Eye (tissue), 1 donor: ENCODE measurements at places on chromosomes 7 and 10.

DNA sequence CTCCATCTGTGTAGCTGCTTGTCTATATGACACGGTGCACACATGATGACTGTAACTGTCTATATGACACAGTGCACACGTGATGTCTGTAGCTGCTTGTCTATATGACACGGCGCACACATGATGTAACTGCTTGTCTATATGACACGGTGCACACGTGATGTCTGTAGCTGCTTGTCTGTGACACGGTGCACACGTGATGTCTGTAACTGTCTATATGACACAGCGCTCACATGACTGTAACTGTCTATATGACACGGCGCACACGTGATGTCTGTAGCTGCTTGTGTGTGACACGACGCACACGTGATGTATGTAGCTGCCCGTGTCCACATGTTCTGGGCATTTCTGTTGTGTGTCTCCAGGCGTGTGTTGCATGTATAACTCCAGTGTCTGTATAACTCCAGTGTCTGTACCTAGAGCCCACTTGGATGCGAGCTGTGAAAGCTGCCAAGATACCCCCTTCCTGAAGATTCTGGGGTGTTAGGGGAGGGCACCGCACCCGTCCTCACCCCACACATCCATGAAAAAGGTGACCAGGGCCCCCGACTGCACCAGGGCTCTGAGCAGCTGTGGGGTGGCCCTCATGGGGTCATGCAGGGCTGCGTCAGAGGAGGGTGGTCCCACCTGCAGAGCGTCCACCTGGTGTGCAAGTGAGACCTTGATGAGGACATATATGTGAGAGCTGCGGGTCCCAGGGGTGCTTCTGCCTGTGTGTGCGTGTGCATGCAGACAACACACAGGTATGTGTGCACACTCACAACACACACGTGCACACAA lies 137.9 kb downstream of the ELFN1 start:
- DNase-seq = no peak

DNA sequence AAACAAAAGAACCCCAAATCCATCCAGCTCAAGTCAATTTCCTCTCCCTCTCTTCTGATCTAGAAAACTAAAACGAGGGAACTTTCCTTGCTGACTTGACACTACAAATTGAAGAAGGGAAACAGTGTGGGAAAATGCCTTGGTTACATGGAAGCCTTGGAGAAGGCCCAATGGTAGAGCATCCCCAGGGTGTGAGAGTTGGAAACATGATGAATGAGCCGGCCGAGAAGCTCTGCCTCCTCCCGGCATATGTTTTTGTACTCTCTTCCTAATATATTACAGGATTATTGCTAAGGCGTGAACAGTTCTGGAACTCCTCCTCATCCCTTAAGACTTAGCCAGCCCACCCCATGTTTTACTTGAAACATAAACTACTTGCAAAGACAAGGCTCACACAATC lies 618.2 kb upstream of the MGMT start:
- DNase-seq = peak; percentile 71

- DNase-seq = peak; percentile 43
Observed at GRCh38 chr7:88789480-88790064, 6.0 kb downstream of the TEX47 start.

- DNase-seq = peak; percentile 88
Observed at GRCh38 chr7:114622221-114622620, 207.6 kb downstream of the FOXP2 start.

DNA sequence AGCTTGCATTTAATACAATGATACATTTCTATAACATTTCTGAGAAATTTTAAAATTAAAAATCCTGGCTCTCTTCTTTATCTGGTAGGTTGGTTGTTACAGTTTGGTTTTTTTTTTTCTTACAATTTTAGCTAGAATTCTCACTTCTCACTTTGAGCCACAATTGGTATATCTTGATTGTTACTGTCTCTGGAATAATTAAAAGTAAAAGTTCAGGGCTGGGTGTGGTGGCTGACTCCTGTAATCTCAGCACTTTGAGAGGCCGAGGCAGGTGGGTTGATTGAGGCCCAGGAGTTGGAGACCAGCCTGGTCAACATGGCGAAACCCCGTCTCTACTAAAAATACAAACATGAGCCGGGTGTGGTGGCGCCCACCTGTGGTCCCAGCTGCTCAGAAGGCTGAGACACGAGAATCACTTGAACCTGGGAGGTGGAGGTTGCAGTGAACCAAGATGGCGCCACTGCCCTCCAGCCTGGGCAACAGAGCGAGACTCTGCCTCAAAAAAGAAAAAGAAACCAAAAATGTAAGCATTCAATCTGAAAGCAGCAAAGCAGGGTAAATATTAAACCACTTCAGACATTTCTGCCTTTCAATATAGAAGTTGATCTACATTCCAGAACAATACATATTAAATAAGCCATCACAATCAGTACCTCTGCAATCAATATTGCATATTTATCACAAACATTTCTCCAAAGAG lies 88.6 kb upstream of the PFKP start:
- no peak for DNase-seq

DNA sequence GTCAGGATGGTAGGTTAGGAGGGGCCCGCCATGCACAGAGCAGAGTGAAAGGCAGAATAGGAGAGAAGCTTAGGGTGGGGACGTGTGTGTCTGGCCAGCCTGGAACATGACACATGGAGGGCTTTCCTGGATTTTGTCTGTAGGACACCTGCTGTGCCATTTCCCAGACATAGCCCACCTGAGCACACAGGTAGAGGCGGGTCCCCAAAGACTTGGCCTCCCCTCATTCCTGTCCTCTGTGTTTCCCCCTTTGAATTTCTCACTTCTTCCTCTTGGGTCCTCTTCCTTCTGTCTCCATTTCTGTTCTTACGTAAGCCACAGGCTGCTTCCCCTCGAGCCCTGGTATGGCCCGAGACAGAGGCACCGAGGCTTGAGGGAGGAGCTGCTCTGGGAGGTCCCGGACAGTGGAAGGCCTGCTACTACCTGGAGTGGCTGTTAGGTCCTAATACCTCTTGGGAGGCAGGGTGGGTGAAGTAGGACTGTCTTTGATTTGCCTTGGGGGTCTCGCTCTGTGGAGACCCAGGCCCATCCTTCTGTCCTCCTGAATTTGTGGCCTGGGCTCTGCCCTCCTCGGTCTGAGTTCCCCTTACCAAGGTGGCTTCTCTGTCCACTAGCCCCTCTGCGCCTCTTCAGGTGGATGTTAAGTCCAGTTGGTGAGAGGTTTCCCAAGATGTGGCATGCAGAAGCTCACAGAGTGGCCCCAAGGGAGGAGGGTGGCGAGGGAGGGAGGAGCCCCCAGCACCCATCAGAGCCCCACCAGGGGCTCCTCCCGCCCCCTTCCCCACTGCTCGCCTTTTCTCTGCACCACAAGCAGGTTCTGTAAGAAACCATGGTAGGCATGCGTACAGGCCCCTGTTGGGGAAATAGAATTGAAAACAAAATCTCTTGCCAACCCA lies 5.5 kb downstream of the ZNF775 start:
- peak; percentile 53 for DNase-seq

- DNase-seq = peak; percentile 54
Observed at GRCh38 chr7:9981742-9982349, 991.8 kb upstream of the PHF14 start.

- no peak for DNase-seq
Observed at GRCh38 chr7:65827366-65827765, 45.5 kb upstream of the VKORC1L1 start.

DNA sequence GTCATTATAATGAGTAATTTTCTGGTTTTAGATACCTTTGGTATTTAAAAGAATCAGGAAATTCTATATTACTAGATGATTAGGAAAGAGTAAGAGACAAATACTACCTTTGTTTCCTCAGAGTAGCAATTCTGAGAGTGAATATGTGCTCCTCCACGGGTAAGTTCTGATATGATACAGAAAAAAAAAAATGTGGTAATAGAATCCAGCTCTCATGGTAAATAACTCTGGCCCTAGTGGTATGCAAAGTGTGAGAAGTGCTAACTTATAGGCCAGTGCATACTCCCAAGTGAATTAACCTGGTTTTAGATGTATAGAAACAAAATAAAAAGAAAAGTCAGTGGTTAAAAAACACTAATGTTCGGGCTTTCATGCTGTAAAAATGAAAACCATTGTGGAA lies 512.6 kb upstream of the SEMA3D start:
- DNase-seq = no peak

GRCh38 chr7:26155531-26156375 lies 3.8 kb downstream of the NFE2L3 start:
- DNase-seq = no peak

DNA sequence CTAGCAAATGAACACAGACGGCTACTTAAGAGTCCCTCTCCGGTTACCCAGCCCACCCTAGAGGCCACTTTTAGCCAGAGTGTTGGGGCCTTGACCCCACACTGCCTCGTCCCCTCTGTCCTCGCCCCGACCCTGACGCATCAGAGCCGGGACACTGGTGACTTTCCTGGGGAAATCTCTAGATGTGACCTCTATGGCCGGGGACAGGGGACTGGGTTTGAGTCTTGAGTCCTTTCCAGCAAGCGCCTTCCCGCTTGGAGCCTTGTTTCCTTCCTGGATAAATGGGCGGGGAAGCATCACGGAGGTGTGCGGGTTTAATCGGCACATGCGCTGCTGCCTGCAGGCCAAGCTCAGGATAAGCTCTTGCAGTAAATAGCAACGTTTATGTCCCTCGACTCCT lies 40.7 kb downstream of the NPTX2 start:
- no peak for DNase-seq

DNA sequence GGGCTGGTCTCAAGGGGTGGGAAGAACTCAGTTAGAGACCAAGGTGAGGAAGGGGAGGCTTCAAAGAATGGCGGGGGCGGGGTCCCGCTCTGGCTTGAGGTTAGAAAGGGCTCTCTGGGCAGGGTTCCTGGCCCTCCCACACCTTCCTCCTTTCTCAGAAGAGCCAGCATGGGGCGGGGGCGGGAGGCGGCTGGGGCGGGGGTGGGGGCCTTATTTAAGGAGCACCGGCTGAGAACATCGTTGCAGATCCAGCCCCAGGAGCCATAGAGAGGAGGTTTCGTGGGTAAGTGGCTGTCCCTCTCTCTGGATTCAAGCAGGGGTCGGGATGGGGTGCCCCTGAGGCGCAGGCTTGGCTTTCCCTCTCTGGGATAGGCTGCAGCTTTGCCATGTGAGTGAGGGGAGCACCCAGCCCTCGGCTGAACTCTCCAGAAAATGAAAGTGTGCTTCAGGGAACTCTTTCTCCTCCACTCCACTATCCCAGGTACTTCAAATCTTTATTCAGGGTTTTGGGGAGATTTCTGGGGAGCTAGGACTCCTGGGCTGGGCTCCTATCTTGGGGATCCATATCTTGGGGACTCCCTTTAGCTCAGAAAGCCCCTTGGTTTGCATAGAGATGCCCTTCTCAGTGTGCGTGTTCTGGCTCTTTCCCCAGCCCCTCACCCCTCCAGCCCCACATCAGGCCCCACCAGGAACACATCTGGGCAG lies 3.3 kb upstream of the CUEDC2 start:
- DNase-seq = no peak

- peak; percentile 68 for DNase-seq
Observed at GRCh38 chr10:24344279-24344678, 135.3 kb downstream of the KIAA1217 start.

DNA sequence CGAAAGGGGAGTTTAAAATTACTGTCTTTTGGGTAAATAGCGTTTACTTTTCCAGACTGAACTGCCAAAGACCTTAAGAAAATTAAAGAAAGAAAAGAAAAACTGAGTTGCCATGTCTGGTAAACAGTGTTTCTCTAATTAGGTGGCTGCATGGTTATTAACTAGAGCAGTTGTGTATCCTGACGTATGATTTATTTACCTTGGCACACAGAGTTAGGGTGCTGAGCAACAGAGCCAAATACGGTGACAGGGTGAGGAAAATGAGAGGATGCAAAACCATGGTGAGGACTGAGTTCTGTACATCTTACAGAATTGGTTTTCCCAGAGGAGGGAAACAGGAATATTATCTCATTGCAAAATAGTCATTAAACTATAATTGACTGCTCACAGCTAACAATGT lies 546.4 kb upstream of the FZD8 start:
- DNase-seq = no peak

- peak; percentile 60 for DNase-seq
Observed at GRCh38 chr10:64626924-64627323, 1105.7 kb downstream of the REEP3 start.

GRCh38 chr10:30792025-30792424 lies 162.5 kb upstream of the LYZL2 start:
- DNase-seq = no peak

DNA sequence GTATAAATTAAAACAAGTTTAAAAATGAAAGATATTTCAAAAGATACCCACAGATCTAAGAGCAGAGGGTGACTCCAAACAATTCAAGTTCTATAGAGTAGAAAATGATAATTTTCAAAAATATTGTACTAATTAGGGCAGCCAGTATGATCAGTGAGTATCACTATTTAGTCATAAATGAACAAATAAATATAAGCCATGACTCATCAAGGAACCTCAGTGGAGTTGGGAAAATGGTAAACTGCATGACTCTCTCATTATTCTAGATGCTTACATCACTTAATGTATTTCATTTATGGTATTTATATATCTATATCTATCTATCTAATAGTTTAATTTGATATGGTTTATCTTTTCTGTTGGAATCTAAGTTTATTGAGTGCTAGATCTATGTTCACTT lies 94.3 kb downstream of the THSD7A start:
- DNase-seq = no peak

- DNase-seq = no peak
Observed at GRCh38 chr7:28490831-28491230, 78.5 kb downstream of the CREB5 start.

DNA sequence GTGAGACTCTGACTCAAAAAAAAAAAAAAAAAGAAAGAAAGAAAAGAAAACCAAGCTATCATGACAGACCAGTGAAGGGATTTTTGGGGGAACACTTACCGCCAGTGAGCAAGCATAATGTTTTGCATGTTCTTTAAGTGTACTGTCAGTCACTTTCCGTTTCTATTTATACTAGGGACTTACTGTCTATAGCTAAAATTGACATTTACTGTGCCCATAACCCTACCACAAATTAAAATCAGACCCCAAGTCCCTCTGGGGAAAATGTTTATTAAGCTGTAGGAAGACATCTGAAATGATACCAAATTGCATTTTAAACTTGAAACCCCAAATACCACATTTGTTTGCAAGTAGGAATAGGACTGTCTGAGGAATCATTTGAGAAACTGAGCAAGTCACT lies 252.8 kb downstream of the TRIL start:
- DNase-seq = no peak

- DNase-seq = peak; percentile 53
Observed at GRCh38 chr7:84042110-84042539, 152.5 kb downstream of the SEMA3A start.

- no peak for DNase-seq
Observed at GRCh38 chr10:131446171-131446570, 134.7 kb upstream of the TCERG1L start.

DNA sequence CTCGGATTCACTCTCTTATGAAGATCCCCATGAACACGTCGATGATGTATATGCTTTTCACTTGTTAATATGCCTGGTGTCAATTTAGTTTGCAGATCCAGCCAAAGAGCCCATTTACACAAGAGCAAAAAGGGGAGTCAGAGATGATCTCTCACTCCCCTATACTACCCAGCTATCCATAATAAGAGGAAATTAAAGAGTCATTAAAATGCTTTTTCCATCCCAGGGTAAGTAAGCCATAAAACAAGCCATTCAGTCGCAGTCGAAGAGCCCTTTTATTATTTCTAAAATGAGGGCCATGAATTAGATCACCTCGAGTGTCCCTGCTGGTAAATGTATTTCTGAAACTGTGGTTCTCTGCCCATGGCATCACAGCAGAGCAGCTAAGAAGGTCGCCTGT lies 41.2 kb downstream of the CHCHD3 start:
- DNase-seq = no peak

- DNase-seq = no peak
Observed at GRCh38 chr7:156802214-156802613, 90.8 kb downstream of the LMBR1 start.

- DNase-seq = no peak
Observed at GRCh38 chr7:6162331-6162620, 110.1 kb downstream of the CYTH3 start.

GRCh38 chr7:91694351-91694841 lies 186.1 kb downstream of the MTERF1 start:
- peak; percentile 25 for DNase-seq
